ENCODE measurements at places on chromosomes 4 and X.

GRCh38 chr4:68948985-68949384 lies 2.6 kb downstream of the UGT2A3 start:
- no peak for DNase-seq

- DNase-seq, result no peak
Measured at GRCh38 chrX:107454302-107454701, 4.8 kb downstream of the FRMPD3 start.

DNA sequence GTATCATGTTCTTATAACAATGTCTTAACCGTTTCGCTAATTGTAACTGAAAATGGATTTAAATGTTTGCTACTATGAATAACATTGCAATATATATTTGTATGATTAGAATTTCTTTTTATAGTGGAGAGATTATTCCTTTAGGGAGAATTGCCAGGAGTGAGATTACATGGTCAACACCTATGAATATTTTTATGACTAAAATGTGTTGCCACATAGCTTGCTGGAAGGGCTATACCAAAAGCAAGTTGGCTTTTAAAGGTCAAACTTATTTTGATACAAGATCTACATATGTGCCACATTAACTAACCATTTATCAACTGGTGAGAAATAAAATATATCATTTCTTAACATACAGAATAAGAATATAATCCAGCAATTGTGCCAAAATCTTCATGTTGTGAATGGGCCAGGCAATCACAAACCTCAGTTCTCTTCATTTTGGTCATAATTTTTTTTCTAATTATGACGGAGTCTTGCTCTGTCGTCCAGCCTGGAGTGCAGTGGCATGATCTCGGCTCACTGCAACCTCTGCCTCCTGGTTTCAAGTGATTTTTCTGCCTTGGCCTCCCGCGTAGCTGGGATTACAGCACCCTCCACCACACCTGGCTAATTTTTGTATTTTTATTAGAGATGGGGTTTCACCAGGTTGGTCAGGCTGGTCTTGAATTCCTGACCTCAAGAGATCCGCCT lies 10.0 kb upstream of the EGF start:
- DNase-seq, result no peak

GRCh38 chrX:20513185-20513584 lies 246.5 kb upstream of the RPS6KA3 start:
- no peak for DNase-seq

- no peak for DNase-seq
Measured at GRCh38 chrX:12974796-12975669, at the start of gene TMSB4X. Gene TMSB4X, plus strand, starts transcription at chrX:12975110.

DNA sequence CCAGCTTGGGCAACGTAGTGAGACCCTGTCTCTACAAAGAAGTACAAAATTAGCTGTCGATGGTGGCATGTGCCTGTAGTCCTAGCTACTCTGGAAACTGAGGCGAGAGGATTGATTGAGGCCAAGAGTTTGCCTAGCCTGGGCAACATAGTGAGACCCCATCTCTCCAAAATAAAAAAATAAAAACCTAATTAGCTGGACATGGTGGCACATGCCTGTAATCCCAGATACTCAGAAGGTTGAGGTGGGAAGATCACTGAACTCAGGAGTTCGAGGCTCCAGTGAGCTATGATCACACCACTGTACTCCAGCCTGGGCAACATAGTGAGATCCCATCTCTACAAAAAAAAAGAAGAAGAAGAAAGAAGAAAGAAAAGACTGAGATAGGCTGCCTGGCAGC lies 17.4 kb downstream of the PLAC1 start:
- no peak for DNase-seq
